Left renal pelvis (tissue), 4 donors: ENCODE measurements at places on chromosomes 6 and 20. TPM values are rescaled to one million over a fixed set of nuclear protein-coding genes. Genes with fewer than 3 reads are reported as not detected.
A peak's percentile ranks its signal among the peaks of the same experiment; 100 is the strongest.

The OR2J3 gene
- not detected for polyA plus RNA-seq

- DNase-seq = no peak
These were observed 102.6 kb upstream of the DUSP22 start for GRCh38 chr6:189676-190075.

GRCh38 chr6:120116343-120116742 lies 766.8 kb upstream of the MAN1A1 start:
- no peak for DNase-seq

DNA sequence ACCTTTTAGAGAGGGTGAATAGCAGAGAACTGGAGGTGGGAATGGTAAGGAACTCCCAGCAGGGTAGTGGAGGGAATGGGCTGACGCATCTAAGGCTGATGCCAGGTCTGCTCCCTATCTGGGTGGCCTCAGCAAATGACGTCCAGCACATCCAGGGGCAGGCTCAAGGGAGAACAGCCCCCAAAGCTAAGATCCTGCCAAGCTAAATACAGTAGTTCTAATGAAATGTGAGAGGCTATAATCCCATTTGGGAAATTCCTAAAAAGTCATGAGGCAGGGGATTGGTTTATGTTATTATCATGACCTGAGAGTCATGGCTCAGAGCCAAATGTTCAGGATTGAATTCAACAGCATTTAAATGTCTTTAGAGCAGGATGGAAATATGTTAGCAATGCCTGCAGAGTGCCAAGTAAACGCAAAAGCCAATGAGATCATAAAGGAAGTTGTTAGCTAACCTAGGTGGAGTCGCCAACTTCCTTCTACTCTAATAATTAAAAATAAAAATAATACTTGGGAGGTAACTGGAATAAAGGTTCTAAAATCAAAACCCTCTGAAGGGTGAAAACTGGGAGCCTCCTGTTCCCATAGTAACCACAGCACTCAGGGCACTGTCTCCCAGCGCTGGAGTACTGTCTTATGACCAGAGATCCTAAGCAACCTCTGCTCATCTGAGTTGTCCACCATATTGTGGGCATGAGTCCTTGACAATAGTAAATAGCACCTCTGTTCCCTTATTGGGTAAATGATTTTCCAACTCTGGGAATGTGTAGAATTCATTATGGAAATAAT lies 34.8 kb downstream of the IYD start:
- peak; percentile 81 for DNase-seq

- no peak for DNase-seq
These were observed 163.7 kb downstream of the DLL1 start for GRCh38 chr6:170127151-170127550.

DNA sequence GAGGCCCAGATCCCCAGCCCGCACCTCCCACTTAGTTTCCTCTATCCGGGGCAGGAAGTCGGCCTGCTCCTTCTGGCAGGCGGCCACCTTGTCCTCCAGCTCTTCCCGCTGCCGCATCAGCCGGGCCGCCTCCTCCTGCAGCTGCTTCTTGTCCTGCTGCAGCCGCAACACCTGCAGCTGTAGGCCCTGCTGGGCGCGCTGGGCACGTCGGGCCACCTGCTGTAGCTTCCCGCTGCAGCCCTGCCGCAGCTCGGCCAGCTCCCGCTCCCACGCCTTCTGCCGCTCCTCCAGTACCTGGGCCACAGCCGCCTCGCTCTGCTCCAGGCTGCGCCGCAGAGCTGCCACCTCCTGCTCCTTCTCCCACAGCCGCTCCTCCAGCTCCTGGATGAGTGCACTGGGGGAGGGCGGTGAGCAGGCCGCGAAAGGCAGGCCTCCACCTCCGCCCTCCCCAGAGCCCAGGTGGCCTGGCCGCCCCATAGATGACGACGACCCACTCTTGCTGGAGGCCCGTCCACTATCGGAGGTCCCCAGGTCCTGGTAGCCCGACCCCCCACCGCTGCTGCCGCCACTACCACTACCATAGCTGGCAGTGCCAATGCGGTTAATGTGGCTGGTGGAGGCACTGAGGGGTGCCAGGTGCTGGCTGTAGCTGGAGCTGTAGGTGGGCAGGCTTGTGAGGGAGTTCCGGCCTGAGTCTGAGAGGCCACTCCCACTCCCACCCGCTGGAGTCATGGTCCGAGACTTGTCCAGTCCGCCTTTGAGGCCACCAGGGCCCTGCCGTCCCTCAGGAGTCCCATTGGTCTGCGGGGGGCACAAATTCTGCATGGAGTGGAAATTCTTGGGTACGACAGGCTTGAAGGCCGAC lies 6.0 kb upstream of the FASTKD5 start:
- DNase-seq = no peak

The ABHD16B gene
- polyA plus RNA-seq = not detected

GRCh38 chr6:92376691-92377090 lies 1042.7 kb downstream of the EPHA7 start:
- DNase-seq = peak; percentile 76

The SNX9 gene
- polyA plus RNA-seq = 33.8 TPM

- DNase-seq = no peak
These were observed 271.4 kb downstream of the EYA4 start for GRCh38 chr6:133512410-133513016.

The BPIFA1 gene
- not detected for polyA plus RNA-seq

- no peak for DNase-seq
These were observed 17.2 kb upstream of the NOX3 start for GRCh38 chr6:155472886-155473285.

The CFB gene
- polyA plus RNA-seq = 13.0 TPM

The CYP21A2 gene
- 0.76 TPM for polyA plus RNA-seq
